Fibroblast of upper back skin (primary cell): ENCODE measurements at places on chromosomes 1 and 21.

GRCh38 chr1:203346060-203346768, 4.7 kb downstream of the FMOD start:
- no peak for DNase-seq

DNA sequence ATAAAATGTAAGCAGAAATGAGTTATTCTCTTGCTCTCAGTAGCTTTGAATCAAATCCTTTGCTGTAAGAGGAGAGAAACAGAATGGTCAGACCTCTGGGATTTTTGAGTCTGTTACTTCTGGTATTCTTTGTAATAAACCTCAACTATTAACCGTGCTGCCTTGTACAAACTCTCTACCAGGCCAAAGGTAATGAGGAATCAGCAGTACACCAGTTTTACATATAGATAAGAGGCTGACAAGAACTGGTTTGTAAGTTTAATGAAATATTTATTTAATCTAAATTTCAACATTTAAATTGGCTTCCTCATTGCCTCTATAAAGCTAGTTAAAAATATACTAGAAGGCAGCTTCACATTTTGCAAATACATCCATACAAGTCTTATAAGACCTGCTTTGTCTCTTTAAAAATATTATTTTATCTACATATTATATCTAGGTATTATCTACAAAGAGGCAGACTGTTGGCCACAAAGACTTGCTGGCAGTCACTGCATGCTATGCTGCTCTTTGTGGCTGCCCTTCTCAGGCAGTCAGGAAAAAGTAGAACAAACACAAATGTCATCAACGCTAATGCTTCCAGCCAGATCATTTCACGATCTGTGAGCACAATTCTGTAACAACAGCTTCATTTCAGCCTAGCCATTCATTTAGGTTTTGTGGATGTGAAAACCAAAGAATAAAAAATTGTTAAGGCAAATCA, 173.0 kb downstream of the GABPA start:
- DNase-seq, result no peak

GRCh38 chr21:28779914-28780313, 212.8 kb downstream of the LTN1 start:
- no peak for DNase-seq

- no peak for DNase-seq
Measured at GRCh38 chr1:44847845-44848244, 4.8 kb upstream of the PTCH2 start.

- DNase-seq, result peak; percentile 2
Measured at GRCh38 chr1:38929476-38929875, 12.2 kb downstream of the RHBDL2 start.

- no peak for DNase-seq
Measured at GRCh38 chr21:34933609-34934335, 115.3 kb downstream of the RUNX1 start.

DNA sequence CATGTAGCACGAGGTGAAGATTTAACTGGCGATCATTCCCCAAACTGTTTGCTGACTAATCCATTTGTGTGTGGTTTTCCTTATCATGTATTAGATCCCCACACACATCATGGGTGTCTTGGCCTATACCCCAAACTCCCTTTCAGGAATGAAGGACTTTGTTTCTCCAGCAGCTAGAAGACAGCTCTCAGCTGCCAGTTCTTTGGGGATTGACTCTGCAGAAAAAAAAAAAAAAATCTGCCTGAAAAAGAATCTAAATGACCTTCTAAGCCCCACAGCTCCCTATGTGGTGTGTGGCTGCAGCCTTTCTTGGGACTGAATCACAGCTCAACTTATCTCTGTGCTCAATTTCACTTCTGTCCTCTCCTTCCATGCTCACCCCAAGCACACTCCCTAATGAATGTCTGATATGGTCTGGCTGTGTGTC, 256.3 kb upstream of the DUSP10 start:
- peak; percentile 55 for DNase-seq

GRCh38 chr1:193562121-193562520, 375.7 kb upstream of the B3GALT2 start:
- no peak for DNase-seq

GRCh38 chr1:37177230-37177864, 143.0 kb upstream of the GRIK3 start:
- DNase-seq, result peak; percentile 0

DNA sequence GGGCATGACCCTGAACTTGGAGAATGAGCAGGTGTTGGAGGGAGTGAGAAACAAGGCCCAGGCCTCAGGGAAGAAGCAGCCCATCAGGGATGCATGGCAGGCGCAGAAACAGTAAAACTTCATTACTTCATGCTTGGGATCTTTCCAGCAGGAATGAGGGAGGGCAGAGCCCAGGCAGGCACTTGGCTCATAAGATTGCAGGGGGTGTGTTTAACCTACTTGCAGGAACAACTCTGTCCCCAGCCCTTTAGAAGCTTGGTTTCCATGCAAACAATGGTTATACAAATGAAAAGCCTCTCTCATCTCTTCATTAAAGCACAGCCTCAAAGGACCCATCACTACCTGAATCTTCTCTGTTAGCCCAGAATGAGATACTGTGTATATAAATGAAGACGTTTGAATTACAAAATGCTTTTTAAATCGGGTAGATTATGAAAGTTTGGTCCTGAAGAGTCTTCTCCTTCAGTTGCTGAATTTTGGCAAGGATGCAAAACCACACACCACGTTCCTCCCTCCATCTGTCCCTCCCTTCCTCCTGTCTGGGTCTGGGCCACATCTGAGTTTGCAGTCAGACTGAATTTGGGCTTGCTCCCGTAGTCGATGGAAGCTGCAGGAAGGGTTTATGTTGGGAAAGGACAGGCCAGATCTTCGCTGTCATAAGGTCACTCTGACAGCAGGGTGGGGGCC, 154.4 kb upstream of the KLHDC7A start:
- DNase-seq, result no peak

DNA sequence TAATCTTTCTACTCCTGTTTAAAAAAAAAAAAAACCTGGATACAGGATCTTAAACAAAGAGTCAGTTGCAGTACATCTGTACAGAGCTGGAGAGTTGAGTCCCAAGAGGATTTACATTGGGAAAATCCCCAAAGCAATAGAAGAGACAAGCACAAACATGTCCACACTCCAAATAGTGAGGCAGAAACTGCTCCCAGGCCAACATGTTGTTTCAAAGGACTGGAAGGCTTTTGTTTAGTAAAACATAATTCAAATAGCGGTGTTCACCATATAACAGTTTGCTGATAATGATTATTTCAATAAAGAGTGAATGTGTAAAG, 425.4 kb downstream of the ADGRL2 start:
- peak; percentile 12 for DNase-seq

- DNase-seq, result no peak
Measured at GRCh38 chr1:246092136-246092535, 414.9 kb downstream of the SMYD3 start.

- no peak for DNase-seq
Measured at GRCh38 chr1:53267761-53268160, 29.4 kb upstream of the MAGOH start.

- DNase-seq, result no peak
Measured at GRCh38 chr1:76587212-76587611, 280.1 kb upstream of the ST6GALNAC5 start.

GRCh38 chr1:80310703-80311245, 1304.2 kb upstream of the ADGRL4 start:
- no peak for DNase-seq

GRCh38 chr1:95793893-95794292, 559.9 kb downstream of the RWDD3 start:
- no peak for DNase-seq

DNA sequence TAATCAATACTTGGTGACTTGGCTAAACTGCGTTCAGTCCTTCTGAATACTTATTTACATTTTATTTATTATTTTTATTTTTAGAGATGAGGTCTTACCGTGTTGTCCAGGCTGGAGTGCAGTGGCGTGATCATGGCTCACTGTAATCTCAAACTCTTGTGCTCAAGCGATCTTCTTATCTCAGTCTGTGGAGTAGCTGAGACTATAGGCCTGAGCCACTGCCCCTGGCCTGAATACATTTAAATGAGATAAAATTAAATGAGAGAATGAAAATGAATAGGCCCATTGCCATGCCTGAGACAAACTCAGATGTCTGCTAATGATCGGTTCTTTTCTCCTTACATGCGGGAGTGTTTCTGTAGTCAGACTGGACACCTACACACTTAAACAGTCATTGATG, 86.0 kb downstream of the GALNT2 start:
- DNase-seq, result no peak

DNA sequence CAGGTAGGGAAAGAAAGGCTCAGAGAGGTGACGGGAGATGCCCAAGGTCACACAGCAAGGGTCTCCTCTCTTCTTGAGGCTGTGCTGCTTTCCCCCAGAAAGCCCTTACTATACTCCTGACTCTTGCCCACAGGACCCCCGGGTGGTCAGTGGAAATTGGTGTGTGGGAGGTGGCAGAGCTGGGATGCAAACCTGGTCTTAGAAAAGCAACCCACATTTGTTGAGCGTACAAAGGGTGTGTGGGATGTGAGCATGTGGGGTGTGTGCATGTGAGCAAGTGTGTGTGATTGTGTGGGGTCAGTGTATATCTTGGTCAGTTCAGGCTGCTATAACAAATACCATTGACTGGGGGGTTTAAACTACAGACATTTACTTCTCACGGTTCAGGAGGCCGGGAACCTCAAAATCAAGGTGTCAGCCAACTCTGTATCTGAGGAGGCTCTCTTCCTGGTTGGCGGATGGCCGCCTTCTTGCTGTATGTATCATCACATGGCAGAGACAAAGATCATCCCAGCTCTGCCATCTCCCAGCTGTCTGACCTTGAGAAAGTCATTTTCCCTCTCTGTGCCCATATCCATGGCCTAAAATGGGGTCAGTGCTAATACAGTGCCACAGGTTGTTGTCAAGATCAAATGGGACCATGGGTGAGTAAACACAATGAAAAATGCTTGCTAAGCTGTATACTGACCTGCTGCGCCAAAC, 268.5 kb downstream of the PTPRU start:
- DNase-seq, result no peak

DNA sequence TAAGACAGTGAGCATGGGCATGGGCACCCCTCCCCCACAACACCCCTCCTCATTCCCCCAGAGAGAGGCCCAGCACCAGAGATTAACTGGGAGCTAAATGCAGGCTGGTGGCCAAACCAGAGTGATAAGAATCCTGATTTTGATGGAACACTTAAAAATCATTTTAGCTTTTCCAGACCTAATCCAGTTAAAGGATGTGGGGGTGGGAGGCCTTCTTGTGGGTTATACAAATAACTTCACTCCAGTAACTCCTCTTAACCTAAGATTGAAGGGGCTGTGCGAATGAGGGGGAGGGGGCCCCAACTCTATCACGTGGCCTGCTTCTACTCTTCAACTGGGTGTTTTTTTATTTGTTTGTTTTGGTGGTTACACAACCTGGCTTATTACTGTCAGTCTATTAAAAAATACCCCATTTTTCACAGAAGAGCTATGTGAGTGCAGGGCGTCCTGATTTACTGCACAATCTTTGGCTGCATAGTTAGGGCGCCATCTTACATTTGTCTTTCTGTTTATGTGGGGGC, 398.1 kb upstream of the LYPLAL1 start:
- DNase-seq, result no peak
